ENCODE measurements at places on chromosomes 2 and 18.

GRCh38 chr2:113700186-113700841 is 56.1 kb downstream of the SLC35F5 start:
- DNase-seq, result no peak

DNA sequence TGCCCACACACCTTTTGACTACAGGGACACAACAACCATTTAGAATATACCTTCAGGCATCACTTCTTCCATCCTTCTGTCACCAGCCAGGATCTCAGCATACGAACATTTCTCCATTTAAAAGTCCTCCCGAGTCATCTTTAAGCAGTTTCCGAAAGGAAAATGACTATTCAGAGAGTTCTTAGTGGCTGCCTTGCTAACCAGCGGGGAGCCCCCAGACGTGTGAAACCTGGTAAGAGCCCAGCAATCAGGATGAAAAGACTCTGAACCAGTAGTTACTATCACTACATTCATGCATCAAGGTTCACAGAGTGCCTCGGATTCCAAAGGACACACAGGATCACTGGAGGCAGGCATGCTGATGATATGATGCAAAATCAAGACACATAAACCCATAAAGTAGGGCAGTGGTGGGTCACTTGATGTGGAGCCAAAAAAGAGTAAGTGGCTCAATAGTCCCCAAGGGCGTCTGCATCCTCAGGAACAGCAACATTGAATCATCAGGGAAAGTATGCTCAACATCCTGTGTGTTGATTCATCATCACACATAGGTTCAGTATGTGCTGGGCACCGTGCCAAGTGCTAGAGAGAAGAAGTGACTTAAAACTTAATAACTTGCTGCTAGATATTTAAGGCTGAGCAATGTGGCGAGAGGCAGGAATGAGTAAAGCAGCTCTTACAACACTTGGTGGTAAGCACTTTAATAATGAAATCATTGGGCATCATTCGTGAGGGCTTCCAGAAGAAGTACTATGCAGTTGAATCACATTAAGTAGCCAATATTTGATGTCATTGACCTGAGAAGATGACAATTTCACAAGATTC is 4.4 kb downstream of the CCL20 start:
- peak; percentile 27 for DNase-seq

- DNase-seq, result no peak
These were observed 114.6 kb downstream of the DOCK10 start for GRCh38 chr2:224927646-224928173.

DNA sequence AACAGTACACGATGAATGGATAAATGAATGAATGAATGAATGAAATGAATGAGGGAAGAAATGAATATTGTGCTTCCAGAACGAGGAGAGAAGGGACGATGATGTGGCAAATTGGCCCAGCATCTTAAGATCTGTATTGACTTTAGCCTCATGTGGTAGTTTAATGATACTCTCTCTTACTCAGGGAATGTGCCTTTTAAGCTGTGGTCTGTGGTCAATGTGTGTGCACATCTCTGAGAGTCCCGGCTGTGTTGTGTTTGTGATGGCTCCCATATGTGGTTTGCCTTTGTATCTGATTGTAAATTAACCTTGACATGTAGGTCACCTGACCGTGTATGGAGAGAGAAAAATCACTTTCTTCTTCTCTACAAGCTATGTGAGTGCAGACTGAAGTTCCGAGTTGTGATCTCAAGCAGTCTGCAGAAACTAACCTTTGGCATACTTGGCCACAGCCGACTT is 91.2 kb downstream of the NEDD4L start:
- no peak for DNase-seq

DNA sequence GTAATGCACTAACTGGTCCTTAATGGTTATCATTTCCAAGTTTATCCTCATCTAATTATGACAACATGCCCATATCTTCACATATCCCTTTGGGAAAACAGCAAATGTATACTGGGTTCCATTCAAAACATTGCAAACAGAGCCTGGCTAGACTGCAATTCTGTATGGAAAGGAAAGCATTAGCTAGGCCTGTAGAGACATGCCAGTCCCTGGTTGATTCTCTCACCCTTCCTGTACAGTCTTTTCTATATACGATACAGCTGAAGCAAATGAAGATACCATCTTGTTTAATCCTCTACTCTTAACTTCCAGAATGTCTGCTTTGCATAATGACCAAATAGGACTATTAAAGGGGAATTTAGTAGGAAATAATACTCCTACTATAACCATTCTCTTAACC is 294.4 kb upstream of the MC4R start:
- no peak for DNase-seq

DNA sequence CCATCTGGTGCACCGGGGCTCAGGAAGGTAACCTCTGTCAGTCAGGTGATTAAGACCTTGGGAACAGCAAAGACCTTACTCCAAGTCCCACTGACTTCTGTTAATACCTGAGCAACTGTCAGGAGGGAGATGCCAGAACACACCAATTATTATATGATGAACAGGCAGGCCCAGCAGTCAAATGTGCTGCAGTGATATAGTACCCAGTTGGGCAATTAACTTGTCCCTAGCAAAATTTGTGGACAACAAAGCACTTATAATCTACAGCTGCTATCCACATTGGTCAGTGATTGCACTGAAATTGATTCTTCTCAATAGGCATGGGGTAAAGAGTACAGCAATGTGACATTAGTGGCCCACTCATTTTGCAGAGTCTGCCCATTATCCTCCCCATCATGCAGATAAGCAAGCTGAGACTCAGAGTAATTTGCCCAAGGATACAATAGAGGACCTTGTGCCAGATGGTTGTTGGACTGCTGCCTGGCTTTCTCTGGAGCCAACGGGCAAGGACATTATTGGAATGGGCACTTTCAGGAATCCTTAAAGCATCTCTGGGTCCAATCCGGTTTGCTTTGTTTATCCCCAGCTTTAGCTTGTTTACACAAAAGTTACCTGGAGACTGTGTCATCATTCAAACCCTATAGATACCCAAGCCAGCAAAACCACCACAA is 147.6 kb downstream of the CCBE1 start:
- no peak for DNase-seq

- DNase-seq, result no peak
These were observed 246.6 kb downstream of the LRRTM1 start for GRCh38 chr2:80057956-80058355.

GRCh38 chr18:79503406-79503805 is 107.7 kb downstream of the NFATC1 start:
- no peak for DNase-seq

DNA sequence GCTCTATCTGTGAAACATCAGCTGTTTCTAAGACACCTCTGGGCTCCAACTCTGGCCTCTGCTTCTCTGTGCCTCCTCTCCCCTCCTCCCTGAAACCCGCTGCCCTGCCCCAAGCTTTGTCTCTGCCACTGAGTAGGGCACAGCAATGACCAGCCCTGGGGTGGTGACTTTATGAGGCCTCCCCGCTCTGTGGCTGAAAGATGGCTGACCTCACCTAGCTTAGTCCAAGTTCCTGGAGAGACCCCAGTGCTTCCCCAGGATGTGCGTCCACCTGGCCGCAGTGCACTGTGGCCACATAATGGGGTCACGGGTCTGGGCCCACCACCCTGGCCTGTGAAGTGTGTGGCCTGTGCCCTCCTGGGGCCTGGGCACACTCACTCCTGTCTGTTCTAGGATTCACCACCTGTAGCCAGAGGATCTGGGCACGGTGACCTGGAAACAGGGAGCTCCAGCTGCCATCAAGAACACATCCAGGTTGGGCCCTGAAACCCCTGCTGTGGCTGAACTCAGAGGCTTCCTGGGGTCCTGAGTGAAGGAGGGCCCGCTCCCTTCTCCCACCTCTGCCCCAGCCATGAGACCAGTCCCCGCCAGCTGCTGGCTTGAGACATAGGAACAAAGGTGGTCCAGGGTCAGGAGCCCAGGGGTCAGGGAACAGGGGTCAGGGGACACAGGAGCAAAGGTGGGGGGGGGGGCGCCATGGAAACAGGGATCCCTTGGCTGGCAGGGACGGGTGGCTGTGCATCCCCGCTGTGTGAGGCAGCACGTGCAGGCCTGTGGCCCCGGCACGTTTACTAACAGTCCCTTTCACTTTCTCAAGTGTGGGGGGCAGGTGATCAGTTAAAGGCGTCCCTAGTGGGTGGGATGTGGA is 29.3 kb upstream of the OTOS start:
- no peak for DNase-seq

DNA sequence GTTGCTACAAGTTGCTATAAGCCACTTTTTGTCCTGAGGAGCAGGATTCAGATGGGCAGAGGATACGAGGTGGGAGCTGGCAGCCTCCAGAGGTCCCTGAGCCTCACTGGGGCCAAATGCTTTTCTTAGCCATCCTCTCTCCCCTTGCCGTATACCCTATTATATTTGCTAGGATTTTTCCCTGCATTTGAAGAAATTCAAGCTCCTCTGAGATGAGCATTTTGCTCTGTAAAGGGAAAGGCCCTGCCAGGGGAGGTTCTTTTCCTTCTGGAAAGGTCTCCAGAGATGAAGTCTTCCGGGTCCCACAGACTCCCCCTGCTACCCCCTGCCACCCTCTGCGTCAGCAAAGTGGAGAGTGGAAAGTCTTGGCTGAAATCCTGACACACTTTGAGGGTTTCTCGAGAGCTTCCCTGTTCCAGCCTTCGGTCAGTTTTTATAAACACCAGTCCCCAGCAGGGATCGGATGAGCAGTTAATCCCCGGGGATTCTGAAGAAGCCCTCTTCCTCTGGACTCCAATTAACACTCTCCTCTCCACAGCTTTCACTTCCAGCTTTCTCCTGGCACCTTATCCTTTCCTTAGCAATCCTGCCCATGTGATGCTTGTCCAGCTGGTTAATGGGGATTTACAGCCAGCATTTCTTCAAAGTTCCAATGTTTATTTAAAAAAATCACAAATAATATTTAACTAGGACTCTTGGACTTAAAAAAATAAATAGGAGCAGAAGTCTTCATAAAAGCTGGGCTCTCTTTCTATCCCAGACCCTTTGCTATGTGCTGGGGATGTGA is 13.1 kb downstream of the CYRIA start:
- DNase-seq, result no peak

GRCh38 chr2:105283532-105283931 is 42.0 kb downstream of the GPR45 start:
- no peak for DNase-seq

DNA sequence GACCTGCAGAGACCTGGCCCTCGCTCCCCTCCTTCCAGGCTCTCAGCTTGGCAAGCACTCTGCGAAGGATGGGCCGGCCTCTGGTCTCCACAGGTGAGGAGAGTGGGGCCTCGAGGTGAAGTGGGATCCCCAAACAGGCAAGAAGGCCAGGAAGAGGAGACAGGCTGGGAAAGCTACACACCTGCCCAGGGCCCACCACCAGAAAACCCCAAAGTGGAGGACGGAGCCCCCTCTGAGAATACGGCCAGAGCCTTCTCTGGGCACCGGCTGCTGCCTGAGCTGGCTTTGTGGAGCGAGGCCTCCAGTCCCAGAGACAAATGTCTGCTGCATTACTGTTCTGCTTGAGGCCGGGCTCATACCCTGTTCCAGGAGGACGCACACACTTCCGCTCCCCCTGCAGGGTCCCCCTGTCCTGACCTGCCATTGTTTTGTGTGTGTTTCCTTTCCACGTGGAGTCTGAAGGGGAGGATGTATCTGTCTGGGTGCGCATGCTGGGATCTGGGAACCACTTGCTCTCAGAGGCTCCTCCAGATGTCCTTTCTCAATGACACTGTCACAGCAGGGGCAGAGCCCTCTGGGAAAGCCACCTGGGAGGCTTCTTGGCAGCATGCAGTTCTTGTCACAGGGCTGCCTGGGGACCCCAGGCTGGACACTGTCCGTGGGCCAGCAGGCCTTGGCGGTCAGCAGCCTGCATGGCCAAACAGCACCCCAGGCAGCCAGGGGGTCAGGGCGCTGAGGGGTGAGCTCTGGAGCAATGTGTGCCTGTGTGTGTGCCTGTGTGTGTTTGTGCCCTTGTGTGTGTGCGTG is 20.8 kb downstream of the KCNF1 start:
- DNase-seq, result no peak

- DNase-seq, result no peak
These were observed 59.4 kb downstream of the AGAP1 start for GRCh38 chr2:235553291-235553690.

GRCh38 chr2:122007577-122007976 is 252.1 kb downstream of the TSN start:
- no peak for DNase-seq

- DNase-seq, result no peak
These were observed 21.6 kb upstream of the CYRIA start for GRCh38 chr2:16687222-16687621.

Measured in stimulated activated CD8-positive, alpha-beta memory T cell treated with anti-CD3 and anti-CD28 coated beads, Interleukin-15, amount 100 ng/mL, for 24 hours (primary cell).